ENCODE measurements at places on chromosomes 1 and 21.

GRCh38 chr1:39540504-39541031 is 36.0 kb downstream of the PABPC4 start:
- DNase-seq = peak; percentile 97

DNA sequence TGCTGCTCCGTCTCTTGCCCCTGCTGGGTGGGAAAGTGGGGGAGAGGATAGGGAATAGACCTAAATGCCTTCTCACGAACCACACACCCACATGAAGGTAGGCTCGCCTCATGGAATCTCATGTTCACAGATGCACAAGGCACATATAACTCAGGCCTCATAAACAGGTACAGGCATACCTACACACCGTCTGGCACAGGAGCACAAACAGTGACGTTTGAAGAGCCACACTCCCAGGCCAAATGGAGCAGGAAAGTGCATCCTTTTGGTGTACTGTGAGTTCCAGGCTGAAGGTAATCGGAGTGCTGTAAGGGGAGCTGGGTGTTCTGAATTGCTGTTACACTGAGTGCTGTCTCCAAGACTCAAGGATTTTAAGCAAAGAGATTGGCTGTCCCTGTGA is 13.1 kb downstream of the UTP11 start:
- DNase-seq = no peak

GRCh38 chr1:205067031-205067430 is 17.2 kb downstream of the TMEM81 start:
- no peak for DNase-seq

GRCh38 chr21:42513985-42514882 is 582 bp downstream of the SLC37A1 start:
- peak; percentile 46 for DNase-seq

DNA sequence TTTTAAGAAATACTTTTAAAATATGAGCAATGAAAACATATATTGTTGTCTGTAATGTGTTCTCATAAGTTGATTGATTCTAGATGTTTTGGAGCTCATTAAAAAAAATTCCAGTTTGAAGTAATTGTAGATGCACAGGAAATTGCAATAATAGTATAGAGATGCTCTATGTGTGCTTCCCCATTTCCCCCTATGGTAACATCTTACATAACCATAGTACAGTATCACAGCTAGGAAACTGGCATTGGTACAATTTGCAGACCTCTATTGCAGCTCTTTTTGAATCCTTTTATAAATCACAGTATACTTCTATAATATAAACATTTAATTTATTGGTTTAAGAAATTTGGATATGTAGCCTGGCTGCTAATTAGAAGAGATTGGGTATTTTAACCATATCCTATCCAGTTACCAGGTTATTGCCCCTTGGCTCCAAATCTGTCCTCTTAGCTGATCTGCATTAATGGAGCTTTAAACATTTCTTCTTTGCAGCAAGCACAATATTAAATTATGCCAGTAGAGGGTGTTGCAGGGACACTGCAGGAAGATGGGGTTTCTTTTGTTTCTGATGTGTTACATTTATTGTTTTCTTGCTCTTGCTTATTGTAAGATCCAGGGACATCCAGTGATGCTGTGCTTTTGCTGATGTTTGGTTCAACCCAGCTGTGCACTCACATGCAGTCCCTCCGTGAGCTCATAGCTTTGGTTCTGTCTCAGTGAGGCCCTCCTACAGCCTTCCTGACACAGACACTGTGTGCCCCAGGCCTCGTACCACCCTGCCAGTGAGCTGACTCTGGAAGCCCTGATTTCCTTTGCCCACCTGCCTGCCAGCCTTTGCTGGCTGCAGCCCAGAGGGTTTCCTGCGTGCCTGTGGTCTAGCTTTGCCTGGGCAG is 103.3 kb downstream of the RABGAP1L start:
- DNase-seq = no peak

DNA sequence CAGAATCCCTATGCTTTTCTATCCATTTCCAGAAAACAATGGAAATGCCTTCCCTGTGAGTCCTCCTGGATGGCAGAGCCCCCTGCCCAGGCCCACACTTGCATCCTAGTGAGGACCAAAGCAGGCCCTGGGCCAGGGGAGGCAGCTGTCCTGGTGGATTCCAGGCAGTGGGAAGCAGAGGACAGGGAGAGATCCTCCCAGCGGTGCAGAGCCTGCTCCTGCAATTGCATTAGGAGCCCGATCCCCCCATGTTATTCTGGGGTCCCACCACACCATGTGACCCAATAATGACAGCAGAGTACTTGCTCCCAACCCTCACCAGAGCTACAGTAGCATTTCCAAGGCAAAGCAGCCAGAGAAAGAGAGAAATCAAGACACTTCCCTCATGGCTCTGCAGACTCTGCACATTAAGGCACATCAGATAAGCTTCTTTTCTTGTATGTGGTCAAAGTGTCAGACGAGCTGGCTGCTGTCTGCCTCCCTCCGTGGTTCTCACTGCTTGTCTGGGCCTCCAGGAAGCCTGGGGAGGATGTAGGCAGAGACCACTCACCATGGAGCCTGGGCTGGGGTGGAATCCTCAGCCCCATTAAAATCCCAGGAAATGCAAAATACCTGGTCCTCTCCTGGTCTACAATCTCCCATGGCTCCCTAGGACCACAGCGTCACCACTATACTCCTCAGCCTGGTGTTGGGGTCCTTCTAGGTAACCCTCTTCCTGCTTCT is 54.9 kb upstream of the RUNX3 start:
- no peak for DNase-seq

- DNase-seq = no peak
Measured at GRCh38 chr1:36835017-36835695, 199.2 kb downstream of the GRIK3 start.

GRCh38 chr1:116871779-116872146 is 38.0 kb upstream of the PTGFRN start:
- no peak for DNase-seq

DNA sequence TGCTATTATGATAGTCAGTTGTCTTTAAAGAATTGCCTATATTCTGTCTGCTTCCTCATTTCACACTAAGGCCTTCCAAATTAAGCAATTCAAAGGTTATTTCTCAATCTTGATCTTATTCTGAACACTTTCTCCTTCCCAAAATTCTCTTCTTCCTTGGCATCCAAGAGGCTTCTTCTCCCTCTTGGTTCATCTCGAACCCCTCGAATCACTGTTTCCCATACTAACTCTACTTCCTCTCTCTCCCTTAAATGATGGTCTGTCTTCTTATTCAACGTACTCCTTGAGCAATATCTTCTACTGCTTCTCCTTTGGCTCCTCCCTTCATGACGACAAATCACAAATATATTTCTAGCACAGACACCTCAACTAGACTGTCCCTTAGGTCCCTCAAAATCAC is 4.5 kb downstream of the COPA start:
- peak; percentile 80 for DNase-seq

DNA sequence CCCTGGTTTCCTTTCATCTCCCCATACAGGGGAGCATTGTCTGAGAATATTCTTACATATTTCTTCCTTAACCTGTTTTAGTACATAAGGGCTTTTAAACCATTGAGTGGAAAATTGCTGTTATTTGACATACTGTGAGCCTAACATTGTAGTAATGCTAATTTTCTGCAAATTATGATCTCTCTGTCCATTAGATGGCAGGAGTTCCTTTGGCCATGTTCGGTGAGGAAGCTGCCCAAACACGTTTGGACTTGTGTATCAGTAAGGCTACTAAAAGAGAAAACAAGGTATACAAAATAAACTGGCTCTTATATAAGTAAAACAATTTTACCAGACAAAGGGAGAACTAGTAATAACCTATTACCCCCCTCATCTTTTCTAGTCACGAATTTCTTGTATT is 29.2 kb downstream of the CDC7 start:
- peak; percentile 7 for DNase-seq

GRCh38 chr1:84174051-84174556 is 30.0 kb downstream of the PRKACB start:
- DNase-seq = no peak

DNA sequence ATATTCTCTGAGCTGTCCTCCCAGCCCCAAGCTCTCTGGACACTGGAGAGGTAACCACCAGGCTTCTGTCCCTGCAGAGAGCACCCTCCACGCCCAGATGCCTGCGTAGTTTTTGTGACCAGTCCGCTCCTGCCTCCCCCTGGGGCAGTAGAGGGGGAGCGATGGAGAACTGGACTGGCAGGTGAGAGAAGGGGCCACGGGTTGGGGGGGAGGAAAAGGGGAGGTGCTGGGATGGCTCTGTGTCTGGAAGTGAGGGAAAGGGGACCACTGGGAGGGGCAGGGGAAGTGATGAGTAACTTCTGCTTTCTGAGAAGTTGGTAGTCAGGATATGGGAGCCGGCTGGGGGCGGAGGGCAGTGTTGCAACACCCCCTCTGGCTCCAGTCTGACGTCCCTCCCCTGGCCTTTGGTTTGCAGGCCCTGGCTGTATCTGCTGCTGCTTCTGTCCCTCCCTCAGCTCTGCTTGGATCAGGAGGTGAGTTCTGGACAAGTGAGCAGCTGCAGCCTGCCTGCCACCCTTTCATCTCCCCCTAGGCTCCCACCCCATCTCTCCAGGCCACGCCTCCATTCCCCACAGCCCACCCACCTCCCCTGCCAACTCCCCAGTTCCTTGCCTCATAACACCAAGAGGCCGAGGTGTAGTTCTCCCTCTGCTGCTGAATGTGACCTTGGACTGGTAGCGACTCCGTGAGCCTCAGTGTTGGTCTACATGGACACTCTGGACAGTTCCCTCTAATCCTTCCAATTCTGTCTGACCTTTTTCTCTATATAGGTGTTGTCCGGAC is 3.1 kb downstream of the ADAMTSL4 start:
- DNase-seq = peak; percentile 93

- DNase-seq = no peak
Measured at GRCh38 chr1:169576241-169576934, 9.9 kb downstream of the F5 start.

GRCh38 chr1:50705041-50705440 is 255.0 kb downstream of the FAF1 start:
- no peak for DNase-seq

DNA sequence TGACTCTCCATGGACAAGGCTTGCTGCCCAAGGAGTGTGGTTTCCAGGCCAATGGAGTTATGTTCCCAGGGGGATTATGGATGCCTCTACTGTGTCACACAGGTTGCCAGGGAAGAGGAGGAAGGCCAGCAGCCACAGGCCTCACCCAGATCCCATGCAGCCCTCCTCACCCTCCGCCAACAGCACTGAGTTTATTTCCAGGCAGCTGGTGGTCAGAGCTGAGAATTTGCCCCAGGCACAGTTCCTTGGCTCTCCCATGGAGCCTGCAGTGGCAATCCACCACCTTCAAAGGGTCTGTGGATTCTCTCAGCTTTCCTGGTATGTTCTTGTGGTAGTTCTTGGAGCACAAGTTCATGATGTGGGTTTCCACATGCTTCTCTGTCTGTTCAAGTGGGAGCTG is 79.2 kb downstream of the NTNG1 start:
- no peak for DNase-seq

- DNase-seq = no peak
Measured at GRCh38 chr1:212624976-212625501, 16.5 kb downstream of the ATF3 start.

DNA sequence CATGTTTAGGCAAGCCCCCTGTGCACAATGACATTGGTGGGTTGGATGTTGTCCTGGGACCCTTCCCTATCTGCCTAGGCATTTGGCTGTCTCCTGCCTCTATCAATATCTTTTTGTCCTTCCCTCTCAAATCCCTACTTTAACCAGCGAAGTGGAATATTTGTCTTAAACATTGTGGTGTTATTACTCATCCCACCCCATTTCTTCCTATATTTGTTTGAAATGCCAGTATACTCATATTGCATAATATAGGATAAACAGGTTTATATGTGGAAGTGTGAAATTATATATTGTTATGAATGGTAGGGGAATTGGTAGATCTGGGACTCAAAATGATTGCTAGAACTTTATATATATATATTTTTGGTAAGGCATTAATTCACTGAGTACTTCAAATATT is 80.0 kb downstream of the ADGRL2 start:
- no peak for DNase-seq

DNA sequence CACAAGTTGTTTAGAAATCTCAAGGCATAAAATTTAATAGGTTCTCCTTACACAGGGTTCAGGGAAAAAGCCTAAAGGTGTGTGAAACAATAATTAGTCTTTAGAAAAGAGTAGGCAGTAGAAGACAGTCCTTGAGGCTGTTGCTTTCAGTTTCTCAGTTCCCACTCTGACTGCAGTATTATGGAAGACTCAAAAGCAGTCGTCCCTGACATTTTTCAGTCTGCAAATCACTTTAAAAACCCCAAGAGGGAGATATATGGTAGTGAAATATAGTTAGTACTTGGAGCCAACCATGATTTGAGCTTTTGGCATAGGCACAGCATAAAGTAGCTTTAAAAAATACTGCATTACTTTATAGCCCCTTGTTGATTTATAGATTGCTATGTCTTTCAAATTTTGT is 299.7 kb downstream of the OLFM3 start:
- no peak for DNase-seq

- DNase-seq = no peak
Measured at GRCh38 chr1:162951553-162952315, 90.8 kb upstream of the CCDC190 start.

GRCh38 chr1:41482001-41482765 is 2.3 kb downstream of the EDN2 start:
- DNase-seq = no peak

GRCh38 chr1:5752746-5753548 is 239.3 kb downstream of the NPHP4 start:
- no peak for DNase-seq

- DNase-seq = no peak
Measured at GRCh38 chr1:227742738-227743715, 7.8 kb downstream of the SNAP47 start.

DNA sequence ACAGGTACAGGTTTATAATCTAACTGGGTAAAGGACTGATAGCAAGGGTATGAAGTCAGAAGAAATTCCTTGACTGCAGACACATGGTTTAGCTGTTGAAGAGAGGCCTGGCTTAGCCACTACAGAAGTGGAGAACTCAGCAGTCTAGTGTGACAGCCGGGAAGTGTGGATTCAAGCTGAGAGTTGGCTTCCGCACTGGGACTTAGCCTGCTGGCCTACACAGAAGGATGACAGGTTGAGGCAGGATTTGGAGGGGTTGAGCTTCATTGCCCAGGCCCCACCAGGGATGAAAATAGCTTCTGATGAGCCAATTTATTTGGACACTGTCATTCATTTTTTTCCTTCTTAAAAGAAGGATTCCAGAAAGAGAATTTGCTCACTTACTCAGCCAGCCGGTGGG is 284.4 kb downstream of the PCP4 start:
- DNase-seq = no peak

DNA sequence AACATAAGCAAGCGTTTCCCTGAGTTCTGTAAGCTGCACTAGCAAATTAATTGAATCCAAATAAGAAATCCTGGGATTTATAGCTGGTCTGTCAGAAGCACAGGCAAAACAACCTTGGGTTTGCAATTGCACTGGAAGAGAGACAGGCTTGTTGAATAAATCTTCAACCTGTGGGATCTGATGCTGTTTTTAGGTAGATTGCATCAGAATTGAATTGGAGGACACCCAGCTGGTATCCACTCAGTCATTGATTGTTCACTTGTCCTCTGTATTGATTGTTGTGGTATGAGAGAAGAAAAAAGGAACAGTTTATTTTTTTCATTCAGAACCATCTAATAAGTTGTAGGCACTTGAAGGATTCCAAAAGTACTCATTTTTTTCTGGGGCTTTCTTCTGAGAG is 497.4 kb downstream of the SIPA1L2 start:
- no peak for DNase-seq

Measured in CD14-positive monocyte (primary cell).